ENCODE measurements at places on chromosomes 7 and 10.

GRCh38 chr7:69882269-69882668, 284.0 kb downstream of the AUTS2 start:
- H3K4me1 ChIP-seq, result no peaks in the 10 kb centered on the region
- no peak for DNase-seq
- no peaks in the 10 kb centered on the region for H3K36me3 ChIP-seq

GRCh38 chr10:132274581-132274980, 33.2 kb downstream of the STK32C start:
- no peaks in the 10 kb centered on the region for H3K4me1 ChIP-seq
- H3K4me3 ChIP-seq, result no peak overlapping the region
- no peaks in the 10 kb centered on the region for H3K36me3 ChIP-seq
- no peak for DNase-seq
- H3K27ac ChIP-seq, result no peak overlapping the region

GRCh38 chr7:107125475-107125874, 43.3 kb upstream of the HBP1 start:
- H3K4me1 ChIP-seq, result no peaks in the 10 kb centered on the region
- DNase-seq, result no peak
- no peak overlapping the region for H3K4me3 ChIP-seq
- no peaks in the 10 kb centered on the region for H3K36me3 ChIP-seq
- H3K27ac ChIP-seq, result no peak overlapping the region
- no peaks in the 10 kb centered on the region for H3K27me3 ChIP-seq

DNA sequence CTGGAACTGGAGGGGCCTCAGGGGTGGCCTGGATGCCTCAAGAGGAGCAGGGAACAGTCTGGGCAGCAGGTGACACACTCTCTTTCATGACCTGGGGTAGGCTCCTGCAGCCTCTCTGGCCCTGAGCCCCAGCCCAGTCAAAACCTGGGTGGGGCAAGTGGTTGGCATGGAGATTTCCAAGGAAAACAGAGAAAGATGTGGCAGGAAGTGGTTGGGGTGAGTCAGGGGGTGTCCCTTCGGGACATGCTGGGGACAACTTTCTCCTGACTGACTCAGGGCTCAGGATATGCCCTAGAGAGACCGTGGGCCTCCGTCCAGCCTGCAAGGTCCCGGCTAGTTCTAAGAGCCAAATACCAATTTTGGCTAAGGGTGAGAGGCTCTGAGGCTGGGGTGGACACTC, 2.9 kb downstream of the AQP1 start:
- no peak overlapping the region for H3K4me3 ChIP-seq
- no peaks in the 10 kb centered on the region for H3K36me3 ChIP-seq
- H3K27ac ChIP-seq, result no peak overlapping the region
- peaks cover 10% of the 10 kb centered on the region for H3K4me1 ChIP-seq
- no peaks in the 10 kb centered on the region for H3K27me3 ChIP-seq
- no peak for DNase-seq

- H3K27me3 ChIP-seq, result no peaks in the 10 kb centered on the region
- no peaks in the 10 kb centered on the region for H3K4me1 ChIP-seq
- no peak overlapping the region for H3K4me3 ChIP-seq
- no peaks in the 10 kb centered on the region for H3K36me3 ChIP-seq
- no peak for DNase-seq
Observed at GRCh38 chr10:22564060-22564459, 150.3 kb downstream of the PIP4K2A start.

DNA sequence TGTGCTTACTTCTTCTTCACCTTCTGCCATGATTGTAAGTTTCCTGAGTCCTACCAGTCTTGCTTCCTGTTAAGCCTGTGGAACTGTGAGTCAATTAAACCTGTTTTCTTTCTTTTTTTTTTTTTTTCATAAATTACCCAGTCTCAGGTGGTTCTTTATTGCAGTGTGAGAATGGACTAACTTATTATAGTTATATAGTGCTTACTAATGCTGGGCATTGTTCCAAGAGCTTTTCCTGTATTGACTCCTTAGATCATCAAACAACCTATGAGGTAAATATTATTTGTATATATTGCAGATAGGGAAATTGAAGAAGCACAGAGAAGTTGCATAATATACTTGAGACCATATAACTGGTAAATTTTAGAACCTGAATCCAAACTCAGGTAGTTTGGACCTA, 98.1 kb downstream of the MBL2 start:
- H3K4me1 ChIP-seq, result no peaks in the 10 kb centered on the region
- DNase-seq, result no peak
- no peaks in the 10 kb centered on the region for H3K27me3 ChIP-seq
- H3K36me3 ChIP-seq, result no peaks in the 10 kb centered on the region
- no peak overlapping the region for H3K27ac ChIP-seq

DNA sequence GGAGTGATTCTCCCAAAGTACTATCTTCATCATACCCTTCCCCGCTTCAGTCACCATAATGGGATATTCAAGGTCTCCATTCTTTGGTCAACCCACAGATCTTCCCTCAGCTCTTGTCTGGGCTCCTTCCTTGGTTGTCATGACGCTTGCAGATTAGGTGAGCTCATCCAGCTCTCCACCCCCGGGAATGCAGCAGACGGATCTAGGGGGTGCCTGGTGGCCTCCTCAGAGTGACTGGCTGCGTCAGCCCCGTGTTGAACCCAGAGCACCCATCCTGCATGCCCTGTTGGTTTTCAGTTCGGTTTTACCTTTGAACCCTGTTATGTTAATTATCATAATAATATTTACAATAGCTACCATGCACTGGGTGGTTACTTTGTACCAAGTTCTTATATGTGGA, 6.4 kb downstream of the NEURL1 start:
- no peak for DNase-seq
- no peaks in the 10 kb centered on the region for H3K36me3 ChIP-seq

DNA sequence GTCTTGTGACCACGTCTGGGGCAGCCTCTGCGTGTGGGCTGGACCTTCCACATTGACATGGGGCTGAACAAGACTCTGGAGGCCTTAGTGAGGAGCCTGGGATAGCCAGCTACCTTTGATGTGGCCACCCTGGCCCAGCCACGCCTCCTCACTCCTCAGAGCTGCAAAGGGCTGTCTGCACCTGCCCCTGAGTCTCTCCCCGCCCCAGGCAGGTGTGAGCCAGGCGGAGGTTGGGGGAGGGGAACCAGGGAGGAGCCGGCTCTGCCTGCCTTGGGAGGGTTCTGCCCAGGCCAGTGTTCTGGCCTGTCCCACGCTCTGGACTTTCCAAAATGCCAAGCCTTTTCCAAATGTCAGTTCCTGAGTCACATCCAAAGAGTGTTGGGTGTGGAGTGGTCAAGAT, 72.2 kb downstream of the GTF2IRD1 start:
- peak; percentile 61 for DNase-seq
- no peak overlapping the region for H3K27ac ChIP-seq
- peaks cover 20% of the 10 kb centered on the region for H3K36me3 ChIP-seq
- no peaks in the 10 kb centered on the region for H3K27me3 ChIP-seq
- H3K4me3 ChIP-seq, result no peak overlapping the region

DNA sequence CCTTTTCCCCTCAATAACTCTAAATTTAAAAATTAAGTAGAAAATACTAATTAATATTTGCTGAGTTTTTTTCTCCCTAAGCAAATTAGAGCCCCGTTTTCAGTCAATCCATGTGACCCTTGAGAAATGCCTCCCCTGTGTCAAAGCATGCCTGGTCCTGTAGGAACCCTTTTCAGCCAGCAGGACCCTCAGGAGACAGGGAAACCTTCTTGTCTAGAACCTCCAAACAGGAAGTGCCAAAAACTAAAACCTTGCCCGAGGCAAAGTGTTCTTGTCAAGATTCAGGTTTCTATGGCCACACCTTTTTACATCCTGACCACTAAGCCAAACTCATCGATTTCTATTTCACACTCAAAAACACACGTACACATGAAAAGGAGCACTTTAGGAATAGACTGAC, 60.1 kb upstream of the NFE2L3 start:
- no peaks in the 10 kb centered on the region for H3K27me3 ChIP-seq
- H3K4me1 ChIP-seq, result peaks cover 34% of the 10 kb centered on the region
- H3K4me3 ChIP-seq, result no peak overlapping the region
- peak; percentile 40 for DNase-seq
- no peak overlapping the region for H3K27ac ChIP-seq
- H3K36me3 ChIP-seq, result no peaks in the 10 kb centered on the region

DNA sequence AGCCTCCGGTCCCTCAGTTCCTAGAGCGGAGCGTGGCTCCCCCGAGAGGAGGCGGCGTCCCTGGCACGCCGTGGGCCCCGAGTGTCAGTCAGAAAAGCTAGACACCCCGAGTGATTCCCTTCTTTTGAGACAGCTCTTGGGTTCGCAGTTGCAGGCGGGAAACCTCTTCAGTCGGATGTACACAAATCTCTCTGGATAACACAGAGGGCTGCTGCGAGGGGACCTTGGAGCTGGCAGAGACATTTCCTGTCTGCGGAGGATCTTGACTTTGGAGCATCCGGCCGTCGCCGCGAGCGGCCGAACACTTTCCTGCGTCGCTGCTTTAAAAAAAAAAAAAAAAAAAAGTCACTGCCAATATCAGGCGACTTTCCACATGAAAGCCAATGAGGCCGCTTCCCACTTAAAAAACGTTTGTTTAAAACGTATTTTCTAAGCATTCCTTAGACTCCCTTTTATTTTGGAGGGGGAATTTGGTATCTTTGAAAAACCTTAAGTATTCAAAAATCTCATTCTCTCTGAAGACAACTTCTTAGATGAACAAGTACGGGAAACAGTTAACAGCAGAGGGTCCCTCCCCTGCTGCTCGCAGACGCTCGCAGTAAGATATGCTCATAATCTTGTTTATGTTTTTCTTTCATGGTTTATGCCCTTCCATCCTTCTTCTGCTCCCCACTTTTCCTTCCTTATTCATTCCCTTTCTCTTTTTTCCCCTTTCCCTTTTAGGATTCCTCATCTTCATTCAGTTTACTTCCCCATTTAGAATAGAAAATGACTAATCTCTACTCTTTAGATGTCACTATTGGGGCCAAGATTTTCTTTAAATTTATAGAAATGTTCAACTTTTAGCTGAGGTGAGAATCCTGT, 10.0 kb downstream of the HHEX start:
- H3K4me3 ChIP-seq, result peak overlapping the region; percentile 52
- no peak overlapping the region for H3K27ac ChIP-seq
- H3K4me1 ChIP-seq, result peaks cover 3% of the 10 kb centered on the region
- no peaks in the 10 kb centered on the region for H3K36me3 ChIP-seq

- H3K27me3 ChIP-seq, result no peaks in the 10 kb centered on the region
- no peak overlapping the region for H3K4me3 ChIP-seq
- no peaks in the 10 kb centered on the region for H3K36me3 ChIP-seq
Observed at GRCh38 chr10:18737841-18738240, 78.6 kb downstream of the ARL5B start.

DNA sequence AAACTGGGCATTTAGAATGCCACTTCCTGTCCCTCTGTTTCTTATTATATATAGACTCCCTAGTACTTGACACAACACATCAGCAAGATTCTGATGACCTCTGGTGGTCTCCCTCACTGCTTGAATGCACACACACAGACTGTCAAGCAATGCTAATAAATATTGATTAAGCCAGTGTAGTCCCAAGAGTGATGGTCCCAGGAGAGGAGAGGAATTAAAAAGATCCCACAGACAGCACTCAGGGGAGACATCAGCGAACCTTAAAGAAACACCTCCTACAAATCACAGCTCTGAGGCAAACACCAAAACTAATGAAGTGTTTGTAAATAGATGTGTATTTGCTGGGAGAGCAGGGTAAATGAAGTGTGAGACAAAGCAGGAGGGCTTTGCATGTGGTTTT, 1291.2 kb downstream of the XPNPEP1 start:
- no peak overlapping the region for H3K27ac ChIP-seq
- no peaks in the 10 kb centered on the region for H3K4me1 ChIP-seq
- no peaks in the 10 kb centered on the region for H3K36me3 ChIP-seq
- H3K27me3 ChIP-seq, result no peaks in the 10 kb centered on the region

- DNase-seq, result no peak
- no peaks in the 10 kb centered on the region for H3K4me1 ChIP-seq
- H3K4me3 ChIP-seq, result no peak overlapping the region
- no peak overlapping the region for H3K27ac ChIP-seq
- H3K36me3 ChIP-seq, result no peaks in the 10 kb centered on the region
Observed at GRCh38 chr7:26105236-26105635, 46.8 kb upstream of the NFE2L3 start.

DNA sequence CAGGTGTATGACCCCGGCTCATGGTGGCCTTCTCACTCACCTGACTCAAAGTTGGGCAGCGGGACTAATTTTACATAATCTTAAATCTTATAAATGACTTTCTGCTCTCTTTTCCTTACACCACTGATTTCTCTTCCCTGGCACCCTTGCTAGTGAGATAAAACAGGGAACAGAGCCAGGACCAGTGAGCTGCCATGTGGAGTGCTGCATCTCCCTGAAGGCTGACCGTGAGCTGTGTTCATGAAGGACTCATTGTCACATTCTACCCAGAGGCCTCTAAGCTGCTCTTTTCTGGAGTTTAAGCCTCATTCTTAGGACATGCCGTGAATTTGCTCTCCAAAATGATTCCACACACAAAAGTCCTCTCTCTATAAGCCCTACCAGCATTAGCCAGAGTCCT, 762.3 kb downstream of the AUTS2 start:
- H3K27ac ChIP-seq, result no peak overlapping the region
- no peaks in the 10 kb centered on the region for H3K27me3 ChIP-seq
- no peak for DNase-seq
- H3K4me1 ChIP-seq, result no peaks in the 10 kb centered on the region
- no peaks in the 10 kb centered on the region for H3K36me3 ChIP-seq

DNA sequence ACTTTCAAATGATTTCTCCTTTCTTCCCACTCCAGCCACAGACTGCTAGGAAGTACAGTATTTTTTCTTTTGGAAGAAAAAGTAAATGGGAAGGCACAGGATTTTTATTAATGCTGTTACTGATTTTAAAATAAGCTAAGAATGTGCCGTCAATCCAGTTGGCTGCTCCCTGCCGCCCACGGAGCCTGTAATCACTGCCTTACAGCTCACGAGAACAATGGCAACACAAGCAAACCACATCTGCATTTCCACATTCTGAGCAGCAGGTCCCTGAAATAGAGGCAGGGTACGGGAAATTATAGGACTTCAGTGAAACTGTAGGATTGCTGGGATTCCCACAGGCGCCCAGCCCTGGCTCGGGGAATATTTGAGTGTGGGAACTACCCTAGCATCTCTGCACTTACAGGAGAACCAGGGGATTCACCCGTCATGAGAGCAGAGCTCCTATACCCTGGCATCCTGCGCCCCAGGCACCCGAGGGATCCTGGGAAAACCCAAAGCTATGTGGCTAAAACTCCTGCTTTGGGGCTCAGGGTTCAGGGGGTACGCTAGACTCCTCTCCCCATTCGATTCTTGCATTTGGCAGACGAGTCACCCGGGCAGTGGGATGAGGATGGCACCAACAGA, 72.9 kb upstream of the TNS3 start:
- peaks cover 4% of the 10 kb centered on the region for H3K4me1 ChIP-seq
- no peak overlapping the region for H3K4me3 ChIP-seq
- DNase-seq, result no peak

DNA sequence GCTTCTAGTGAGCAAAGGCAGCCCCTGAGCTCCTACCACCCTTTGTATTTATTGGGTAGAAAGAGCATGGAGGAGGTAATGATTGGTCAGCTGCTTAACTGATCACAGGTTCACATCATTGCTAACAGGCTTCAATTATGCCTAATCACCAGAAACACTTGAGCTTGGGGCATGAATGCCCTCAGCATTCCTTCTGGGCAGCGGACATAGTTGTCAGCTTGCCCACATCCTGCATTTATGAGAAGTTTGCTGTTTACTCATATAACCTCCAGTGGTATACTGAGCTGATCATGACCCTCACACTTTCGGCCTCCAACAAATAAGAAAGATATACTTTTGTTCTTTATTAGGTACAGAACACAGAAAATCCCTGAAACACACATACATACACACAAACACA, 140.3 kb upstream of the ODAD2 start:
- no peaks in the 10 kb centered on the region for H3K4me1 ChIP-seq
- H3K4me3 ChIP-seq, result no peak overlapping the region
- H3K36me3 ChIP-seq, result no peaks in the 10 kb centered on the region
- no peak overlapping the region for H3K27ac ChIP-seq
- no peak for DNase-seq

- no peak overlapping the region for H3K4me3 ChIP-seq
- H3K4me1 ChIP-seq, result peaks cover 4% of the 10 kb centered on the region
- no peak for DNase-seq
- no peak overlapping the region for H3K27ac ChIP-seq
Observed at GRCh38 chr7:102275123-102275703, 11.5 kb upstream of the SH2B2 start.

Measured in keratinocyte (primary cell).